ENCODE measurements at places on chromosomes 2 and 18.

DNA sequence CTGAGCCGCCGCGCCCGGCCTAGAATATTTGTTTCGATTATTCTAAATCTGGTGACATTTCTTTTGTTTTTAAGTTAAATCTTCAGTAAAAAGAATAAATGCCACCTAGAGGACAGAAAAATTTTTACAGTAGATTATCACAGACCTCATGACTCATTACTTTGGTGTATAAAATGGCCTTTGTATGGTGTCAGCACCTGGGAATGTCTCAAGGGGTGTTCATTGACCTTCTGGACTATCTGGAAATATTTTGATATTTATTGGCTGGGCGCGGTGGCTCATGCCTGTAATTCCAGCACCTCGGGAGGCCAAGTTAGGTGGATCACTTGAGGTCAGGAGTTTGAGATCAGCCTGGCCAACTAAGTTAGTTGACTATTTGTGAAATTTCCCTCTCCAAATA, 30.3 kb upstream of the SLC30A6 start:
- no peak for DNase-seq

DNA sequence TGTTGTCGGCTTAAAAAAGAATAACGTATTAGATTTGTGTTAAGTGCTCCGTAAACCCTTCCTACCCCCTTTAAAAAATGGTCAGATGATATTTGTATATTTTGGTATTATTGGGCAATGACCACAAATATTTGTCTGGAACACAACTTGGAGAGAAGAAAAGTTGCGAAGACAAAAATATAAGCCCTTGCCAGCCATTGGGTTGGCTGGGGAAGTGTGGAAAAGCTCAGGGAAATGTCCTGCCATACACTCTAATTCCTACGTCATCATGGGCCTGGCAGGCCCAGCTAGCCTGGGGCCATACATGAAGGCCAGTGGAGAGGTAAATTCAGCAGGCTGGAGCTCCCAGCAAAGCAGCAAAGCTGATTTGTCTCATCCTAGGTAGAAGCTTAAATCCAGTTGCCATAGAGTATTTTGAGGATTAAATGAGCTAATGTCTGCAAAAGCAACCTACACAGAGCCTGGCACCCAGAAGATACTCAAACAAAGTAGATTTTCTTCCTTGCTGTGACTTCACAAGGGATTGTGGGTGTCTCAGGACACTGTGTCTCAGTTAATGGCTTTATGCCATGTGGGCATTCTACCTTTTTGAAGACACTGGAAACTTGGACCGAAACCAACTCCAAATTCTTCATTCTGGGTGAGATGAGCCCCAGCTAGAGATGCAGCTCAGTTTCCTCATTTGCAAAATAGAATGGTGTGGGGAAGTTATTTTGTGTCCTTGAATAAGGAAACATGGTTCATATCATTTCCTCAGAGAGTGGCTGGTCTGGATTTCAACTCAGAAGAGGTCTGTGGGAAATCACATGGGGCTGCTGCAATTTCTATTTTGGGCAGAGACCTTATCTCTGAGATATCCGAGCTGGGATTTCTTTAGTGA, 87.9 kb upstream of the MAP4K3 start:
- DNase-seq, result no peak

GRCh38 chr2:43934567-43934966, 61.2 kb downstream of the LRPPRC start:
- DNase-seq, result no peak

DNA sequence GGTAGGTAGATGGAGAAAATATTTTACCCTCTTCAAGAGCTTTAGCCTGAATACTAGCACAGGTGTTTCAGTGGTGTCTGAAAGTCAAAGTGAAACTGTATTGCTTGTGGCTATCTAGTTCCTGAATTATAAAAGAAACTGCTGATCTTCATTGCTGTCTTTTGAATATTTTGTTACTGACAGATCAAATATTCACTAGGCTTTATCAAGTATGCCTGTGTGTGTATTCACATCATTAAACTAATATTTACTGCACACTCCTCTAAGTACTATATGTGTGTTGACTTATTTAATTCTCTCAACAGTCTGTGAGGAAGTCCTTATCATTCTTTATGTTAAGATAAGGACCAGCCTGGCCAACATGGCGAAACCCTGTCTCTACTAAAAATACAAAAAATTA, 139.6 kb downstream of the SOCS6 start:
- no peak for DNase-seq

DNA sequence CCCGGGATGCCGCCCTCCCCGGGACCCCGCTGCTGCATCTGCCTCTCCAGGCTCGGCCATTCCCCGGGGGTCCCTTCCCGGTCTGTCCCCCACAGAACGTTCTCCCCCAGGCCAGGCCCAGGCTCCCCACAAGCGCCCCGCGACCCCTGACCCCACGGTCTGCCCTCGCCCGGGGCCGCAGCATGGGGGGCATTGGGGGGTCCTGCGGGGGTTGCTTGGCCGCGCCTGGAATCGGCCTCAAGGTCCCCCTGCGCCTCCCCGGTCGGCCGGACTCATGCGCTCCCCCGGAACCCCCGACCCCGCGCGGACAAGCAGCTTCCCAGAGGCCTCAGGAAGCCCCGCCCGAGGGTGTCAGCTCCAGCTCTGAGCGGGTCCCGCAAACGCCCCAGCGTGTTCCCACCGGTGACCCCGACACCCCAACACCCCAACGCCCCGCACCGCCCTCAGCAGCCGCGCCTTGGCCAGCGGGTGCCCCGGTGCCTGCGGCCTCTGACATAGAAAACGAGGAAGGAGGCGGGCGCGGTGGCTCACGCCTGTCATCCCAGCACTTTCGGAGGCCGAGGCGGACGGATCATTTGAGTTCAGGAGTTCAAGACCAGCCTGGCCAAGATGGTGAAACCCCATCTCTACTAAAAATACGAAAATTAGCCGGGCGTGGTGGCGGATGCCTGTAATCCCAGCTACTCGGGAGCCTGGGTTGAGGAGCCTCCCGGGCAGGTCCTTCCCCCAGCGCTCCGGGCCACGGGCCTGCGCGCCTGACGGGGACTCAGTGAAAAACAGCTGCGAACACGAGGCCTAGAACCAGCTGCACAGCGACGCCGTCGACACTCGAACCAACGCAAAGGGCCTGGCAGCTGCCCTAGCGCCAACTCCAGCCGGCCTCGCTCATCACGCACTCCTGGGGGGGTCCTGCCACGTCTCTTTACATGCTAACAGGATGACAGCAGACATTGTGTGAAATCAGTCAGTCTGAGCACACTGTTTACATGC, 61.8 kb upstream of the CTDP1 start:
- no peak for DNase-seq

DNA sequence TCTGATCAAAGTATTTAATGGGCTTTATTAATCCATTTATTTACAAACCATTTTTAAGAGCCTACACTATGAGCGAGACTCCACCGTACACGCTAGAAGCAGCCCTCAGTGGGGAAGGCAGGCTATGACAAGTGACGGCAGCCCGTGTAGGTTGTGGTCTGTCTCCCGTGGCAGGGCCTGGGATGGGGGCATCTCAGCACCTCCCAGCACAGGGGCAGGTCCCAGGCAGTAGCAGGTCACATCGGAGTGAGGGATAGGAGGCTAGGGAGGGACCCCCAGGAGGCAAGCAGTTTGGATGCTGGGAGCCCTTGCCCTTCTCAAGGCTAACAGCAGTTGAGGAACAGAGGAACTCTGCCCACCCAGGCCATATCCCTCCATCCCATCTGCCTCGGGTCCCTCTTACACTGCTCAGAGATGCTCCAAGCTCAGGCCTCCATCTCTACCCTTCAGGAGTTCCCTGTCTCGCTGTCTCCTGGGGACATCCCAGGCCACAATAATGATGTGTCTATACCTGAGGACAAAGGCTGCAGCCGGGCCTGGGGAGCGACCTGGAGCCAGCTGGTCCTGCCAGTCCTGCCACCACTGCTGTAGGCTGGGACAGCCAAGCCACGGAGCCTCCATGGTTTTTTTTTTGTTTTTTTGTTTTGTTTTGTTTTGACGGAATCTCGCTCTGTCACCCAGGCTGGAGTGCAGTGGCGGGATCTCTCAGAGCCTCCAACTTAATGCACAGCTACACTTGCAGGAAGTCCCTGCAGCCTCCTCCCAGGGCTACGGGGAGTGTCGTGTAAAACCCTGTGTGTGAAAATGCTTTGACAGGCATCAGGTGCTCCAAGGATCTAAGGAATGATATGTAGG, 92.0 kb downstream of the NDUFA10 start:
- DNase-seq, result no peak

Measured in NCI-H1105 treated with DMSO at 0.1 percent for 48 hours (cell line).